ENCODE measurements at places on chromosomes 4 and X.

- no peak for DNase-seq
Measured at GRCh38 chrX:119266364-119266995, 30.4 kb downstream of the PGRMC1 start.

DNA sequence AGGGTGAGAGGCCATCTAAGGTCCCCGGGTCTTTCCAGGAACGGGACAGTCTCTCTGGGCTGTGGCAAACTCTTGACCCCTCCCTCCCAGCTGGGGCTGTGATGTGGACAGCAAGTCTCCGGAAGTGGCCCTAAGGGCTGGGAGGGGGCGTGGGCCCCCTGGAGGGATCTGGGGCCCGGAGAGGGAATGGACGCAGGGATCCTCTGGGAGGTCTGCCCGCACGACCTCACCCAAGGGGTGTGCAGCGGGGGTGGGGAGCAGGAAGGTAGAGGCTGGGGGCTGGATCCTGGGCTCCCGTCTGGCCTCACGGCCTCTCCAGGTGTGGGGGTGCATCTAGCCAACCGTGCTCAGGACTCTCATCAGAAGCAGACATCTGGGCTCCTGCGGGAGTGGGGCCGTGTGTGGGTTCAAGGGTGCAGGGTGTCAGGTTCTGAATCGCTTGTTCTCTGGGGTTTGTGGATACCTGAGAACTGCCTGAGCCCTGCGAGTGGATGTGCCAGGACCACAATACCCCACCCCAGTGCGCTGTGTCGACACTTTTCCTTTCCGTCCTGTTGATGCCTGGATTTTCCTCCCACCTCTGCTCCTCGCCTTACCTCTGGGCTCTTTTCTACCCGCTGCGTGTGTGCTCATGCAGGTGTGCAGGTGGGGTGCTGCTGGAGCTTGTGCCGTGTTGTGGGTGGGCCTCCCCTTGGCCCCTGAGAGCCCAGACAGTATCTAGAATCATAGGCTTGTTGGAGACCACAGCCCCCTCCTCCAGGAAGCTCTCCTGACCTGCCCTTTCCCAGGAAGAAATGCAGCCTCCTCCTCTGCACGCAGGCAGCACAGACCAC is 915 bp downstream of the CPZ start:
- DNase-seq = no peak

GRCh38 chr4:42626629-42627146 is 30.2 kb downstream of the ATP8A1 start:
- DNase-seq = no peak

GRCh38 chrX:115949900-115950822 is 220.4 kb upstream of the AGTR2 start:
- no peak for DNase-seq

- DNase-seq = no peak
Measured at GRCh38 chr4:3304831-3305609, 12.2 kb downstream of the RGS12 start.

All from activated CD8-positive, alpha-beta memory T cell treated with anti-CD3 and anti-CD28 coated beads for 48 hours (primary cell).